ENCODE measurements at places on chromosomes 4 and X. TPM values are rescaled to one million over a fixed set of nuclear protein-coding genes. Genes with fewer than 3 reads are reported as not detected.

FSTL5 gene
- not detected for total RNA-seq

SPATA18 gene
- total RNA-seq = not detected

DNA sequence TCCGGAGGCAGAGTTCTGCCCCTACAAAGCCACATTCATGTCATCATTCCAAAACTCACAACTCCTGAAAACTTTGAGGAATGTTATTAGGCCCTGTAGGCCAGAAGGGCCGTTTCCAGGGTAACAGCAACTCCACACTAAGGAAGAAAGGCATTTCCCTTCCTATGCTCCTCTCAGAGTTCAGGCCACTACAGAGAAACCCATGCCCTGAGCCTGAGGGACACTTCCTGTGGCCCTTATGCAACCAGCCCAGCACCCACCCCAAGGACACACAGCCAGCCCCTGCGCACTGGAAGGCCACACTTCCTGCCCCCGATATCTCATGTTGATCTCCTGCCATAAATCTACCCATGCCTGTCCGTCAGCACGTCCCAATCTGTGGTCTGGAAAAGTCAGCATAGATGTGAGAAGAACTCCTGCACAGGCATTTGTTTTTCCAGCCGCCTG lies 289.3 kb downstream of the BCOR start:
- peak; percentile 32 for DNase-seq

DNA sequence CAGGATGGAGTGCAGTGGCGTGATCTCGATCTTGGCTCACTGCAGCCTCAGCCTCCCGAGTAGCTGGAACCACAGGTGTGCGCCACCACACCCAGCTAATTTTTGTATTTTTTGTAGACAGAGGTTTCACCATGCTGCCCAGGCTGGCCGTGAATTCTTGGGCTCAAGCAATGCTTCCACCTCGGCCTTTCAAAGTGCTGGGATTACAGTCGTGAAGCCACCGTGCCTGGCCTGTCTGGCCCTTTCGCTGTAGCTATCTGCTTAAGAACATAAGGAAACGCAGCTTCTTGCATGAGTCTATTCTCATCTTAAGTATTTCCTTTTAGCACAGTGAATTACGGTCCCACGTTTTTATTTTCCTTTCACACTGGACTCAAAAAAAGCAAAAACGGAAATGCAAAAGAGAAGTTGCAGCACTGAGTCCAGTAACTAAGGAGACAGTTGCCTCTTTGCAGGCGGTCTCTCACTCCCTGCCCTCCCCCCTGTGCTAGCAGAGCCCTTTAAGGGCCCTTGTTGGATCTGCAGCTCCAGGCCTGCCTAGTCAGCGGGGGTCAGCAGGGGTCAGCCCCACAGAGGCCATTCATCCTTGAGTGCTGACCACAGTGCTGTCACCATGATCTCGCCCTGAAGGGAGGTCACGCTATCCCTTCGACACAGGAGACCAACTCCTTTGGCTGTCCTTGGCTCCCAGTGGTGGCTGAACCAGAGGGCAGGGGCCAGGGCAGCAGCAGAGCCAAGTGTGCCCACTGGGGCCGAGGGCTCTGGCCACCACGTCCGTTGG lies 21.8 kb upstream of the TBC1D14 start:
- no peak for DNase-seq

DNA sequence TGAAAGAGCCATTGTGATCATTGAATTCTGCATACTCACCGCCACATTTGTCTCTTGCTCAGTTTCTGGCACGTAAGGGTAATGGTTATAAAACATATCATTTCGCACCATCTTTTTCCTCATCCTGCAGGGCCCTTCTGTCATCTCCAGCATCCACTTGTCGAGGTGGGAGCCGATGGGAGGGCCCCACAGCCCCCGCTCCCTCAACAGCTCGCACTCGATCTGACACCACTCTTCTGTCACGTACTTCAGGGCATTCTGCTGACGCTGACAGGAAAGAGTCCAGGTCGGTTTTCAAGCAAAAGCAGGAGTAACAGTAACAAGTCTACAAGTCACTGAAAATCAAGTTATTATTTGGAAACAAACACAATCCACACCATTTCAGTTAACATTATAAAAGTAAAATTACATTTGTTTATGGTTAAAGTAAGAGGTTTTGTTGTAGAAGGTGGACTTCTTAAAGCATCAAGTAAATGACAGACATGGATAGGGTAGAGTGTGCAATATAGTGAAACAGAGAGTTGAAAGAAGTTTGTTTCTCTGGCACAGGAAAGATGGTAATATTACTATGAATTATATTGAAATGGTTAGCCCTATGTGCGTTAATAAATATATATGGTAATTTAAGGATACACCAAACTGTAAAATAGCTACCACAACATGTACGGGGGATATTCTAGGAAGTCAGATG lies 150.6 kb downstream of the CDS1 start:
- DNase-seq = no peak

- no peak for DNase-seq
These were observed at the start of gene CXXC4 for GRCh38 chr4:104494822-104495559. TSS of gene CXXC4 (minus strand) at chr4:104494894. CDS start at chr4:104491802, 3,092 bp downstream.

GRCh38 chrX:17668929-17669328 lies 68.4 kb upstream of the SCML1 start:
- no peak for DNase-seq

All from PC-3 (cell line).